ENCODE measurements at places on chromosomes 11 and 22.

DNA sequence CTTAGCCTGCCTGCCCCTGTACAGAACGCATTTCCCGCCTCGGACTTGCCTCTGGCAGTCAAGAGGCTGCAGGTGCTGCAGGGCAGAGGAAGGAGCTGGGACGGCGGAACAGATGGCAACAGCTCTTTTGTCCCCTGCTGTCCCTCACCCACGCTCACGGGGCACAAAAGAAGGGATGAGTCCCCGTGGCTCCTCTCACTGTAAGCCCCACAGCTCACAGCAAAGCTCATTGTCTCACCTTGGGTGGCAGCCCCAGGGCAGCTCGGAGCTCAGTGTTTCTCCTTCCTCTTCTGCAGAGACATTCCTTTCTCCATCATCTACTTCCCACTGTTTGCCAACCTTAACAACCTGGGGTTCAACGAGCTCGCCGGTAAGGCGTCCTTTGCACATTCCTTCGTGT lies 24.3 kb downstream of the SLC25A18 start:
- no peak for DNase-seq

DNA sequence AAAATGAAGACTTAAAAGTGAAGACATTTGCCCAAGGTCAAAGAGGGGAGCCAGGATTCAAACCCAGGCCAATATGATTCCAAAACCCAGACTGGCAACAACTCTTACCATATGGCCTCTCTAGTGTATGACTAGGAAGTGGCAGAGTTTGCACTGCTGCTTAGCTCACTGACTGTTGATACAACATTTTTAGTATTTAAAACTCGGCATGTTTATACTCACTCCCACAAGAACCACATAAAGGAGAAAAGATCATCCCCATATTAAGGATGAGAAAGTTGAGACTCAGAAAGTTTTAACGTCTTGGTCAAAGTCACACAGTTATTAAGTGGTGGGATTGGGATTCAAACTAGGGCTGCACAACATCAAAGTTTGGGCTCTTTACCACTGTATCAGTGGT lies 81.7 kb downstream of the CCDC34 start:
- DNase-seq = no peak

- peak; percentile 71 for DNase-seq
These were observed 13.8 kb downstream of the GGT5 start for GRCh38 chr22:24230911-24231656.

DNA sequence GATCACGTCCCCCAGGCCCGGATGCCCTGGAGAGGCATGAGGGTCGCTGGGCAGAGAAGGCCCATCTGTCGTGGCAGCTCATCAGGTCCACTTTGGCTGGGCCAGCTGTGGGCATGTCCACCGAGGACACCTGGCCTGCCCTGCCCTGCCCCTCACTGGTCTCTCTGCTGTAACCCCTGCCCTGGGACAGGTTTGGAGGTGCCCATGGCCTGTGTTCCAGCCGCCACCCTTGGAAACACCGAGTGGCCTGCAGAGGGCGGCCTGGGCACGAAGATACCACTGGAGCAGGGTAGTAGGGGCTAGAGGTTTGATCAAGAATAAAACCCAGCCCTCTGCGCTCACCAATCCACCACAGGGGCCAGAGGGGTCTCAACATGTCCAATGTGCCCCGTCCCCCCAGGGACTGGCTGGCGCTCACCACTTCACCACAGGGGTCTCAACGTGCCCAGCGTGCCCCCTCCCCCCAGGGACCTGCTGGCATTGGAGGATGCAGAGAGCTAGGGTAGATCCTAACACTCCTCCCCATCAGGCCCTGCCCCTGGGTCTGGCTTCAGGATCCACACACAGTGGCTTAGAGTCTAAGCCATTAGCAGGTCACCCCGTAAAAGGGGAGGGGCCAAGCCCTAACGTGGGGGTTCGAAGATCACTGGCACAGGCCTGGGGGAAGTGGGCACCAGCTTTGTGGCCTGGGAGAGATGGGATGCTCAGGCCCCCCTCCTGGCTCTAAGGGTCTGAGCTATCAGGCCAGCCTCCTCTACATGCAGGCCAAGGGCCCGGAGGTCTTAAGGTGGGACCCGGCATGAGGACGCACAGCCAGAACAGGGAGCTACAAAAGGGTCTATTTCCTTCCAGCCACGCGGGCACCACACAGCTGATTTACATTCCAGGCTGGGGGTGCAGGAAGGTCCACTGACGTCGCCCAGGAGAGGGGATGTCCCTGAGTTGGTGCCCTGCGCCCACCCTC lies 1.3 kb upstream of the HDAC10 start:
- DNase-seq = peak; percentile 51

DNA sequence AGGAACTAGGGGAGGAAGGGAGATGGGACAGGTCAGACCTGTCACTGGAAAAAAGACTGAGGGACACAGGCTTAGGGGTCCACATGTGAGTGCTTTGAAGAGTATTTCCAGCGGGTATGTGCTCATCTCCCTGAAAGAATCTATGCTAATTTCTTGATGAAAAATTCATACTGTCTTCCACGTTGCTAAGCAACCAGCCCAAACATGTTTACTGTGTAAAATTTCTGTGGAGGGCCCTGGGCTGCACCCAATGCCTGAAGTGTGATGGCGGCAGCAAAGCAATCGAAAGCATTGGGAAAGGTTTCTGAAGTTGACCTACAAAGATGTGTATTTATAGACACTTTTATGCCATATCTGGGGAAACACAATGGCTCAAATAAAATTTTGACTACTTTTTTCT lies 7.4 kb downstream of the SYT13 start:
- no peak for DNase-seq

DNA sequence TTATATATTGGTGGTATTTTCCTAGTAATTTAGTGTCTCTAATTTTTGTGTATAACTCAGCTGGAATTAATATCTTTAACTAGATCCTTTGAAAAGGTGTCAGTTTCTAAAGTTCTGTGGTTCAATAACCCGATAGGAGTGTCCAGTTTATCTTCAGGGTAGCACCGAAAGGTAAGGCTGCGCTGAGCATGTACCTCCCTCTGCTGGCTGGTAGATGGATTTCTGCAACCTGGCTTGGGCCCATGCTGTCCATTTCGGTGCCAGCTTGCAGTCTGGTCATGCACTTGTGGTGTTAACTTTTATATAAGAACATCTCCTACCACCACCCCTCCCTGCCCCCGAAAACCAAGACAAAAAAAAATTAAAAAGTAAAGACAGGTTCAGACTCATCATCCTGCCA lies 24.7 kb downstream of the EXT2 start:
- DNase-seq = no peak

GRCh38 chr22:29370537-29370936 lies 17.8 kb downstream of the AP1B1 start:
- no peak for DNase-seq

GRCh38 chr22:42641801-42642413 lies 1.5 kb upstream of the ATP5MGL start:
- DNase-seq = no peak

GRCh38 chr11:94647926-94648325 lies 80.8 kb downstream of the PIWIL4 start:
- no peak for DNase-seq

DNA sequence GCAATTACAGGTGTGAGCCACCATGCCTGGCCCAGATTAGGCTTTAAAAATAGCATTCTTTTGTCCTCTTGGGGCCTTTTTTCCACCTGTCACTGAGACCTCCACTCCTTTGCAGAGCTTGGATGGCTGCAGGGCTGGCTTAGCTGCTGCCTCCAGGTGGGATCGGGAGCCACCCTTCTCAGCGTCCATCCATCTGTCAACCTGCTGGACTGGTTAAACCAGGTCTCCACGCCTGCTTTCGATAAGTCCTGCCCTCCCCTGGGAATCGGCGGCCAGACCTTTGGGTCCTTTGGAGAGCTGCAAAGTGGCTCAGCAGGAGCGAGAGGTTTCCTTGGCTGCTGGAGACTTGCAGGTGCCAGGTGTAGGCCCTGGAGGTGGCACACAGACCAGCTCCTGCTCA lies 23.4 kb upstream of the GRAMD4 start:
- DNase-seq = no peak

DNA sequence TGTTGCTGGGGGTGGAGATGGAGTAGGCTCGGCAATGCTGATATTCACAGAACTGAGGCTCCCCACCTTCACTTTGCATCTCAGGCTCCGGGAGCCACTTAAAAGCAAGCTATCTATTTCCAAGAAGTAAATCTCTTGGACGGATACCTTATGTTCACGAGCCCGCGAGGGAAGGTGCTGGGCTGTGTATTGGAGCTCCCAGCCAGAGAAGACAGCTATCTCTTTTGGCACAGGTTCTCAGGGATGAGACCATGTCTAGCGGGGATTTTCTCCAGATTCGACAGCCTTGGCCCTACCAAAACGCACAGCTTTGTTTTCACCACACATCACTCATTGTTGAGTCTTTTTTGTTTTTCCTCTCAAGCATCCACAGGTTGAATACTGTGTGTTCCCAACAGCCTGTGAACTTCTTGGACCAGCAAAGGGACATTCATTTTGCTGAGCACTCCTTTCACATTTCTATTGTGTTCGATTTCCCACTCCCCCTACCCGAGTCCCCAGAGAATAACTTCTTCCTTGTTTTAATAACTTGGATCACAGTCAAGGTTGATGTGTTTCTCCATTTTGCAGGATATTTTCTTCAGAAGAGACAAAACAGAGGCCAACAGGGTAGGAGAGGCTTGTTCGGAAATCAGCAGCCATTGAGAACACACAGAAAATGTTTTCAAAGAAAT lies 23.3 kb downstream of the WT1 start:
- no peak for DNase-seq

DNA sequence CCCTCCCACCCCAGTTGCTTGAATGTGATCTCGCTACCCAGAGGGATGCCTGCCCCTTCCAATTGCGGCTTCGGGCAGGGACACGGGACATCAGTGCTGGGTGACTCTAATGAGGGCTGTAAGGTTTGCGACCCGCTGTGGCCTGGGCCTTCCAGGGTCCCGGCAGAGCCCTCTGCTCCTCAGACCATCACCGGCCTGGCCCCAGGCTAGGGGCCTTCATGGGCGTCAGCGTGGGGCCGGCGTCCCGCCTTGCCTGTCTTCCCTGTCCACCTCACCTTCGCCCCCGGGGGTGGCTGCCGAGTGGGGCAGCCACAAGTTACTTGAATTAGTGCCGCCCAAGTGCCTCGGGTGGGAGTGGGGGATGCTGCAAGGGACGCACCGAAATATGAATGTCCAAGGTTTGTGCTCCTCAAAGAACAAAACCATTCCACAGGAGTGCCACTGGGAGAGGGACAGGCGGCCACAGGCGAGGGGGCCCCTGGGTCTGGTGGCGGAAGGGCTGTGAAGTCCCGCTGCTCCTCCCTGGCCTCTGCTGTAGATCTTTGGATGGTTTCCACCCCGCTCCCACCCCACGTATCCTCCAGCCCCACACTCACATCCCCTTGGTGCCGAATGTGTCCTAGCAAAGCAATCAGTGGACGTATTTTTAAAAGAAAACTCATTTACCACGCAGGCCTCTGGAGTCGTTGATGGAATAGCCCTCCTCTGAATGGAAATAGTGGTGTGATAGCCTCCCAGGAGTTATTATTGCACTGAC lies 317.1 kb downstream of the NTM start:
- DNase-seq = no peak

GRCh38 chr22:50186181-50186714 lies 535 bp downstream of the TRABD start:
- no peak for DNase-seq

DNA sequence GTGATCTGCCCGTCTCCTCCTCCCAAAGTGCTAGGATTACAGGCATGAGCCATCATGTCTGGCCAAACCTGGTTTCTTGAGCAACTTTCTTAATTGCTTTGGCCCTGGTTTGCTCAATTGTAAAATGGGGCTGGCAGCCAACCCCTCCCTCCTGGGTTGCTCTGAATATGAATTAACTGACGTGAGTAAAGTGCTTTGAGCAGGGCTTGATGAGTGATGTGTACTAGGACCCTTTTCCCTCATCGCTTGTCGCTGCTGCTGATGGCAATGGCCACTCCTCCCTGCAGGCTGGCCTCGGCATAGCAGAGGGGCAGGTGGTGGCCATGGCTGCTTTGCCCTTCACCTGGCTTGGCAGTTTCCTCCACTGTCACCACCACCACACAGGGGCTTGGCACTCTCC lies 41.5 kb downstream of the RNF141 start:
- no peak for DNase-seq

DNA sequence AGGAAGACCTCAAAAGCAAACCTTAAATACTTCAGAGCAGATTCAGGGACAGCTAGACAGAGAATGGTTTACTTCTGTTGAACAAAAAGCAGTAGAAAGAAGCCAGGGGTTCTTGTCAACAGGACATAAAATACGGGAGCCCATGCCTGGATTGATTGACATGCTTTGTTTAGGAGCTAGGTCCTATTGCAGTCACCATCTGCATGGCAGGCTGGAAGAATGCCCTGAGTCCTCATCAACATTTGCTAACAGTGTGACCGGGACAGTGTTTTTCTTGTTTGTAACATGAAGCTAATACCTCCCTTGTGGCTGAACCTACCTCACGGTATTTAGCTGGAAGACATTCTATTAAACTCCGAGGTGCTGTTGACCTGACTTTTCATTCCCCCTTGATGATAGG lies 225.4 kb downstream of the NTM start:
- no peak for DNase-seq

DNA sequence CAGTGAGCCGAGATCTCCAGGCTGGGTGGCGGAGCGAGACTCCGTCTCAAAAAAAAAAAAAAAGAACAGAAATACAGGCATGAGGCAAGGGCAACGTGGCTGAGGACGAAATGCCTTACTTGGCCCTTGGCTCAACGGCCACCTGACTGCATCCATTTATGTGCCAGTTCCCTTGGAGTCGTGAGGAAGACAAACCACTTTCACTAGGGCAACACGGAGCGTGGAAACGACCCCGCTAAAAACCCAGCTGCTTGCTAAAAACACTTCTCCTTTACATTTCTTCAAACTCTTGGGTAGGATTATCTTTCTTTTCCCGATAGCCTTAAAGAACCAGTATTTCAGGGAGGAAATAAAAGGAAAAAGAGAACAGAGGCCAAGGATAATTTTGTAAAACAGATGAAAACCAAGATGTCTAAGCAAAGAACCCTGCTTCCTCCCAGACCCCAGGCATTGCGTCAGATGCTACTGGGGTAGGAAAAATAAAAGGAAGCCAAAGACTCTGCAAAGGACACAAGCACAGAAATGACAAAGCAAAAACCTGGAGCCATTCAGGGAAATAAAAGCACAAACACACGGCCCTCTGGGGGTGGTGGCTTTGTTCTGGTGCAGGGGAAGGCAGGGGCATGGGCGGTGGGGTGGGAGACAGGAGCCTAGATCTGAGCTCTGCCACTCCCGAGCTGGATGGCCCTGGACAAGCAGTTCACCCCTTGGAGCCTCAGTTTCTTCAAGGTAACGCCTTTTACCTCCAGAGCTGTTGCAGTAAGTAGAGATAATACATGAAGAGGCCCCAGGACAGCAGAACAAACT lies 37.0 kb downstream of the PC start:
- DNase-seq = peak; percentile 54

DNA sequence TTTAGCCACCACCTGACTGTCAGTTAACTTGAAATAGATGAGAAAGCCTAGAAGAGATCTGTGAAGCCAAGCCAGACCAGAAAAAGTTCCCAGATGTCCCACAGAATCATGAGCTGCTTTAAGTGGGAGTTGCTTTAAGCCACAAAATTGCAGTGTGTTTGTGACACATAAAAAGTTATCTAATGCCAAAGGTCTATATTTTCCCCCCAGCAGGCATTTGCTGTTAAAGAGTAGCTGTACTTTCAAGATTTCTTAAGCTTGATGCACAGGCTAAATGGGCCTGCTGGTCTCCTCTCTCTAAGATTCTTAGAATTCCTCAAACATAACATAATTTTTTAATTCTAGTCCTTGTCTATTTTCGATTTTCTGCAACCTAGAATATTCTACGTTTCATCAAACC lies 825.7 kb downstream of the FAM181B start:
- DNase-seq = no peak

All from inflammatory macrophage treated with lipopolysaccharide for 1 hour (primary cell).